ENCODE measurements at places on chromosomes 5 and 9.

GRCh38 chr5:133530270-133530669 lies 82.1 kb downstream of the FSTL4 start:
- DNase-seq: no peak

GRCh38 chr5:131386779-131387178 lies 122.9 kb downstream of the CDC42SE2 start:
- no peak for DNase-seq

GRCh38 chr5:116297296-116297814 lies 212.5 kb downstream of the COMMD10 start:
- no peak for DNase-seq

GRCh38 chr5:40428126-40428525 lies 251.6 kb upstream of the PTGER4 start:
- no peak for DNase-seq

GRCh38 chr9:24144796-24145195 lies 318.8 kb upstream of the ELAVL2 start:
- no peak for DNase-seq

DNA sequence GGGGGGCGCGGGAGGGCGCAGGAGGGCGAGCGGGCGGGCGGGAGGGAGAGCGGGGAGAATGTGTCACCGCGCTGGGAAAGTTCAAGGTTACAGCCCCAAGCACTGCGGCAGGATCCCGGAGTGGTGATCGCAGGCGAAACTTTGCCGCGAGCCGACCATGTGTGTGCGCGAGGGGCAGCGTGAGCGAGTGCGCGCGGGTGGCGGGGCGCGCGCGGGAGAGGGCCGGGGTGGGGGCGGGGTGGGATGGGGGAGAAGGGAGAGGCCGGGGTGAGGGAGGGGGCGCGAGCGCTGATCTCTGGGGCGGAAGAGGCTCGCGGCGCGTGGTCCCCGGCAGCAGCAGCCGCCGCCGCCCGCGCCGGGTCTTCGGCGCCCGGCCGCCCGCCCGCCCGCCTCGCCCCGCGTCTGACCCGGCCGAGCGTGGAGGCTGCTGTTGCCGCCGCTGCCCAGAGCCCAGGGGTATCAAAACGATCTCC lies at the start of gene NFIB:
Gene NFIB, minus strand, starts transcription at position 191 of the 473 bp plus-strand sequence. CDS start 630 bp downstream, outside the sequence.
- DNase-seq: peak; percentile 60

GRCh38 chr9:109164042-109164441 lies 3.0 kb downstream of the FRRS1L start:
- DNase-seq: no peak

- no peak for DNase-seq
These were observed 34.6 kb upstream of the LRRTM2 start for GRCh38 chr5:138909734-138910133.

DNA sequence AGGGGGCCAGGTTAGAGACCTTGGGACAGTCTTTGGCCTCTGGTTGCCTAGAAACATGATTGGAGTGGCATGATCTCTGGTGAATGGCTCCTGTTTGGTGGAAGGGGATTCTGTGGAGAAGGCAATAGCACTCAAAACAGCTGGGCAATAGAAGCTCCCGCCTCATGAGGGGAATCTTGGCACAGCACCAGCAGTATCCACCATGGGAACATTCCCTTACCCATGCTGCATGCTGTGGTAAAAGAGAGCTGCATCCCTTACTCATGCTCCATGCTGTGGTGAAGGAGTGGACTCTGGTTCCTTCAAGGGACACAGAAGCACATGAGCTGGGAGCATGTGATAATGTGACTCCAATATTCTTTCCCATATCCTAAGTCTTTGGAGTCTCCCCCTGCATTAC lies 160.6 kb downstream of the PJA2 start:
- no peak for DNase-seq

- no peak for DNase-seq
These were observed 104.9 kb upstream of the CDH10 start for GRCh38 chr5:24749701-24750100.

DNA sequence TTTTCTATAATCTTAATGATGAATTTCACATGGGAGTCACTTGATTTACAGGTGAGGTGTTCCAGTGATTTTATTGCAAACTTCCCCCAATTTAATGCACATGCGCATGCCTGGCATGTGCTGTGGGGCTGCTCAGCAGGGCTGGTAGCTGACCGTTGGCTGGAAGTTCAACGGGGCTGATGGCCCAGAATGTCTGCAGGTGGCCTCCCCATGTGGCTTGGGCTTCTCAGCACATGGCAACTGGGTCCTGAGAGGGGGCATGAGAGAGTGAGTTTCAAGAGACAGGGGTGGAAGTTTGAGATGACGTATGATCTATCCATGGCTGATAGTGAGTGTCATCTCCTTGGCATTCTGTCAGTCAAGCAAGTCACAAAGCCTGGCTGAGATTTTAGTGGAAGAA lies 259.8 kb downstream of the ZSWIM6 start:
- DNase-seq: no peak

DNA sequence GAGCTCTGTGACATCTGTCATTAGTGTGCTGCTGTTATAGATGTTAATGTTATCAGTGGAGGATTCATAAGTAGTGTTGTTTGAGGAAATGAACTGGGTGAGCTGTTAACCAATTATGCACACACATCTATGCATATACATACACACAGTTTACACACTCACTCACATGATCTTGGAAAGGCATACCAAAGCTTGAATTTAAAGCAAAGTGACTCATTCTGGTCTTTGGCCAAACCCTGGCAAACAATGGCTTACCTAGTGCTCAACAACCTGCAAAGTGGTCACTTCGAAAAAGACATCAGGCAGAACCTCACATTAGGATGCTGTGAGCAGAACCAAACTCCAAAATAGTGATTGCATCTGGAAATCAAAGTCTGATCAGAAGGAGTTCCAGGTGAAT lies 1037.3 kb upstream of the CDH6 start:
- no peak for DNase-seq

DNA sequence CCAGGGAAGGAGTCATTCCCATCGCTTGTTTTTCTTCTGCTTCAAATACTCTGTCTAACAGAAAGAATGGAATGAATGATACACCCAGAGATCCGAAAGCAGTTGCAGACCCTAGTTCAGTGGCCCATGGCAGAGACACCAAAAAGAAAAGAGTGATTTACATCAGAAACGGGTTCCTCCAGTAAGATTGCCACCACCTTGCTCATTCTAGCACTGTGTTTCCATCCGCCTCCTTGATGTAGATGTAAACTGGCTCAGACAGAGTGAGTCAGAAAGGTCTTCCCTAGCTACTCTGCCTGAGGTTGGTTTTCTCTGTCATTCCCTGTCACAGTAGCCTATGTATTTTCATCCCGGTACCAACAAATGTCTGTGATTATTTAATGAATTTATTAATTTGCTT lies 15.9 kb upstream of the CLINT1 start:
- no peak for DNase-seq

GRCh38 chr5:134506054-134507039 lies 19.1 kb upstream of the JADE2 start:
- no peak for DNase-seq

DNA sequence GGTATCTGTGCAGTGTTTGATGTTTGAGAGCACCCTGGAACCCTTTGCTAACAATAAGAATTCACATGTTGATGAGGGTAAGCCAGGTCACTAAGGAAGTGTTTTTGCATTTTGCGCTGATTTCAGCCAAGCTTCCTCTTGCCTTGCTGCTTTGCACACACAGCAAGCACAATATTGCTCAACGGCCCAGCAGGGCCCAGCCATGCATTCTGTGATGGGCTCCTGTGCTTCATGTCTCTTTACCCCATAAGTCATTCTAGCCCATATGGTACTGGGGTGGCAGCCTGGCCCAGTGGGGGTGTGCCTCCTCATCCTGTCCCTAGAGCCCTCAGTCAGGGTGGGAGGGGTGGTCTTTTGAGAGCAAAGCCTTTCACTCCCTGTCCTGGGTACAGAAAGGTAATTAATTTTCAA lies 481.3 kb downstream of the GADD45G start:
- no peak for DNase-seq

DNA sequence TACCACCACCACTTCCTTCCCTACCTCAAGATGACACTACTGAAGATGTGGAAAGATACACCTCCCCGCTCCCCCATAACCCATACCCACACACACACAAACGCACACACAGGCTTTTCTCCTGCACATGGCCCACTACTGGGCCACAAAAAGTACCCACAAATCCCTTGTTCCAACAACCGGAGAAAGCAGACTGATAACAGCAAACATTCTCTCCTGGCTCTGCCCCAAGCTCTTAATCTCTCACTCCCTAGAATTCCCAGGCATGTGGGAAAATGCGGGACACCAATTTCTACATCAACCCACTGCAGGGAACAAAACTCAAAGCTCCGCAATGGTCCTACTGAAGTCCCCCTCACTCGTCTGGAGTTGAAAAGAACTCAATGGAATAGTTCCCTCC lies 611.0 kb upstream of the KLF4 start:
- DNase-seq: no peak

GRCh38 chr5:125558466-125558865 lies 812.0 kb upstream of the ZNF608 start:
- DNase-seq: no peak

- DNase-seq: no peak
These were observed 92.4 kb upstream of the CPLX2 start for GRCh38 chr5:175778951-175779503.

Measured in H1 (cell line).